ENCODE measurements at places on chromosomes 7 and 10. TPM values are rescaled to one million over a fixed set of nuclear protein-coding genes. Genes with fewer than 3 reads are reported as not detected.

AP5Z1 gene
- total RNA-seq, result 14.0 TPM

TAS2R41 gene
- total RNA-seq, result 0.26 TPM

PRXL2A gene
- total RNA-seq, result 112 TPM

EPDR1 gene
- 24.2 TPM for total RNA-seq

MYOF gene
- 33.0 TPM for total RNA-seq

C10orf67 gene
- 0.27 TPM for total RNA-seq

GIMAP4 gene
- total RNA-seq, result 30.2 TPM

Measured in left cardiac atrium (tissue), 4 donors.